Kasumi-1 (cell line): ENCODE measurements at places on chromosomes 6 and 20.

- peak; percentile 97 for DNase-seq
Measured at GRCh38 chr6:137927777-137928218, 60.7 kb downstream of the TNFAIP3 start.

GRCh38 chr6:138618168-138618567 is 118.9 kb upstream of the NHSL1 start:
- no peak for DNase-seq

GRCh38 chr6:155050311-155050710 is 55.2 kb downstream of the TIAM2 start:
- no peak for DNase-seq

DNA sequence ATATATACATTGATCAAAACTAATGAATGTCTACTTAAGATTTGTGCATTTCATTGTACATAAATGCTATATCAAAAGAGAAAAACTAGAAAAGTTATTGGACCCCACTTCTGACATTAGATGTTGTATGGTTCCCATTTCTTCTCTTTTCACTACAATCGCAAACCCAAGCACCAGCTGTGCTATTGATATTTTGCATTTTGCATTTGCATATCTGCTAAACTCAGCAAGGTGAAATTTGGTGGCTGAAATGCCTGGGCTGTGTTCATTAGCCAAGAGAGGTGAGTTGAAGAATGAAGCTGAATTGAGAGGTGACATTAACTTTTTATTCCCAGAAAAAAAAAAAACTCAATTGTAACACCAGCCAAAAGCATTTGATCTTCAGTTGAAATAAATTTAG is 232.1 kb upstream of the TENT5A start:
- DNase-seq: no peak

DNA sequence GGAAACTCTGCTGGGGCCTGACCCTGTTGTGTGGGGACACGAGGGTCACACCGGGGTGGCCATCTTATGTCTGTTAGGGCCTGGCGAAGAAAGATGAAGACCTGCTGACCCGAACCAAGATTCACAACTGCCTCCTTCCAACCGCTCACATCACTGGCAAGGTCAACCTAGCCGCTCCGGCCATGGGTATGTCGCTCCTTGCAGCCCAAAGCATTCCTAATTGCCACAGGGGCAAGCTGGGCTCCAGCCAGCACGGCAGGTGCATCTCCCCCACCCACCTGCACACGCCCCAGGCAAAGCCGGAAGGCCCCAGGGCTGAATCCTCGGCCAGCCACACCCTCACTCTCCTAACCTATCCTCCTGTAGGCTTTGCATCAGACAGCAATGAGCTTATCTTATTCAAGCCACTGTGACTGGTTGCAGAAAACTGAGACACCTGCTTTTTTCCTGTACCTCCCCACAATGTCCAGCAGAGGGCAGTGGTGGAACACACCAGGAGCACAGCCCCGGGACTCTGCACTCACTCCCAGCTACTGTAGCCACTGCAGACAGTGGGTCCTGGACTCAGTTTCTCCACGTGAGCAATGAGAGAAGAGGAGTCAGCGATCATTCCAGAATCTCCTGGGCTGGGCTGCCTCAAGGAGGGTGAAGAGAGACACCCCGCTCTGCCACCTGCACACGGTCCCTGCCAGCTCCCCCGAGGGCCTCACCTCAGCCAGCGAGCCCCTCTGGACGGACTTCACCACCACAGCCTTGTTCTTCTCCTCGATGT is 170.2 kb downstream of the PREX1 start:
- peak; percentile 77 for DNase-seq

DNA sequence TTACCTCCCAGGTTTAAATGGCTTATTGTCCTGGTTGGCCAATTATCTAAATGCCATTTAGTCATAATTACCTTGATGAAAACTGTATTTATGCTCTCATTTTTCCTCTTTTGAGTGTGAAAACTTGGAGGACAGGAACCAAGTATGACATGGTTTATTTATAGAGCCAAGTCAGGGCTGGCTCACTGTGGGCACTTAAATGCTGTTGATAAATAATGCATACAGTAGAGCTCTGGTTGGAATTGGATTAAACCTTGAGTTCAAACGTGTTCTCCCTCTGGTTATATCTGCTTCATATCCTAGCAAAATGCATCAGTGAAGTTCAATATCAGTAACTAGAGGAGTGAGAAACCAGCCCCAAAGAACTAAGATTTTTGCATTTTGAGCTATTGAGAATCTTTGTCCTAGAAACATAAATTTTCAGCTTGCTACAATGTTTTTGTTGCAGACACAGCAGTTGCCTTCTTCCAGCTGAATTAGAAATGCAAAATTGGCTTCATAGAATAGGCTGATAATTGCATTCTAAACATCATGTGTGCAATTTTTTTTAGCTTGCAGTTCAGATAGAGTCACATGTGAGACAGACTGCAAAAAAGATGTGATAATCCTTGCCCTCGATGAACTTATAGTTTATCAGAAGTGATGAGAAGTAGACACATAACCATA is 255.8 kb downstream of the BTBD3 start:
- DNase-seq: no peak

DNA sequence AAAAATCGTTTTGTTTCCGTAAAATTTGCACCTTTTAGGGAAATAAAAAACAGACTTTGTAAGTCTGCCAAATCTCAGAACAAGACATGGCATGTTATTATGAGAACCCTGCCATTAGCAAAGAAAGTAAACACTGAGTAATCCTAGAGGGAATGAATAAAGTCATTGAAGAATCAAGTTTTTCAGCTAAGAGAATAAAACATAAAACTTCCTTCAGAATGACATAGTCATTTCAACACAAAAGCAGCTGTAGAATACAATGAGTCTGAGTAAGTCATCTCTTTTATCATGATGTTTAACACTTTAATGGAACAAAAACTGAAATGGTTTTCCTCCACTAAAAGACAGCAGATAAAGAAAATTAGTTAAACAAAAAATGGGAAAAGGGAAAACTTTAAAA is 10.3 kb upstream of the DST start:
- no peak for DNase-seq

DNA sequence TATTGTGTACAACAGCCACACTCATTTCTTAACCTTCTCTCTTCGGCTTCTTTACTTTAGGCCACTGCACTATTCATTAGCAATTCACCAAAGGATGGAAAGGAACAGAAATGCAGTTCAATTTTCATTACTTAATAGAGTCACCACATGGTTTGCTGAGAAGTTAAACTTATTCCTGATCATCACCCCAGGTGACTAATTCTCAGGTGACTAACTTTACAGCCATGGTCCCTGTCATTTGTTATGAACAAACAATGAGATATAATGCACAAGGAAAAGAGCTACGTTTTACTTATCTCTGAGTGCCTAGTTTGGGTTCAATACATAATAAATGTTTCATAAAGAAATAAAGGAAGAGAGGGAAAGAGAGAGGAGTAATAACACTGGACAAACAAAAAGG is 45.8 kb upstream of the DST start:
- no peak for DNase-seq

DNA sequence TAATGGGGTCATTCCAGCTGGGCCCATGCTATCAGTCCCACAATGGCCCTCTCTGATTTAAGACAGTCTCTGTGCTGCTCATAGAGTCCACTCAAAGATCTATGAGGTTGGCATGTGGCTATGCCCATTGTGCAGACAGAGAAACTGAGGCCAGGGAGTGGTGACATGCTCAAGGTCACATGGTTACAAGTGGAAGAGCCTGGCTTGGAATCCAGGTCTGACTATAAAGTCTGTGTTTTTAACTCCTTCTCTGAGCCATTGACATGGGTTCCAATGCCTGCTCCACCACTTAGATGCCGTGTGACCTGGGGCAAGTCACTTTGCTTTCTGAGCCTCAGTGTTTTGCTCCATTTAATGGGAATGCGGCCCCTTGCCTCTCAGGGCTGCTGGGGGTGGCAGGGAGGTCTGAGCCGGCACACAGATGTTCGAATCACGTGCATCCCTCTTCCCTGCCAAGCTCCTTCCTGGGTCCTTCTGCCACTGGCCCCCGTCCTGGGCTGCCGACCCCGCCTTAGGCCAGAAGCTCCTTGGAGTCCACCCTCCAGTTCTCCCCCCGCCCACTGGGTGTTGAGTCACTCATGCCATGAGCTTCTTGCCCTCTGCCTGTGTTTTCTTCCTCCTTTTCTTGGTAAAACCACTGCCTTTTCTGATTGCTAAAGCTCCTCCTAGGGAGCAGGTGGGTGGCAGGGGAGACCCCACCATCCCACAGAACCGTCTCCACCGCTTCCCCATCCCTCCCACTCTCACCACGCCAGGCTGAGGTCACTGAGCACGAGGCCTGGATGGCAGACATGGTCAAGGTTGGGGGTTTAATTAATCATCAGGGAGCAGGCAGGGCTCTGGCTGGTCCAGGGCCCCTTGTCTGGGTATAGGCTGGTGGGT is 35.7 kb downstream of the CEBPB start:
- no peak for DNase-seq

DNA sequence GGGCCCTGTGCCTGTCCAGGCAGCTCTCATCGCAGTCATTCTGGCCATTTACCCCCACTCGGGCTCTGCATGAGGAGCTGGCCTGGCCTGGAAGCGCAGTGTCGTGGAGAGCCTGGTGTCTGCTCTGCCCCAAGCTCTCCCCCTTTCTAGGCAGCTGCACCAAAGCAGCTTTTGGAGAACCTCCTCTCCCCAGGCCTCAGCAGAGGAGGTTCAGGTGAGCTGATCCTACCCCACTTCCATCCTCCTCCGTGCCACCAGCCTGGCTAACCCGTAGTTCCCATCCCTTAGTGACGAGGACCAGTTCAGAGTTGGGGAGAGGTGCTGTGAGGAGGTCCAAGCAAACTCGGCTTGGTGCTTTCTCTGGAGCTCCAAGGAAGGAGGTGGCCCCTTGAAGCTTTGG is 30.5 kb upstream of the PHACTR3 start:
- DNase-seq: no peak

- no peak for DNase-seq
Measured at GRCh38 chr6:117227245-117227962, 38.0 kb upstream of the VGLL2 start.

DNA sequence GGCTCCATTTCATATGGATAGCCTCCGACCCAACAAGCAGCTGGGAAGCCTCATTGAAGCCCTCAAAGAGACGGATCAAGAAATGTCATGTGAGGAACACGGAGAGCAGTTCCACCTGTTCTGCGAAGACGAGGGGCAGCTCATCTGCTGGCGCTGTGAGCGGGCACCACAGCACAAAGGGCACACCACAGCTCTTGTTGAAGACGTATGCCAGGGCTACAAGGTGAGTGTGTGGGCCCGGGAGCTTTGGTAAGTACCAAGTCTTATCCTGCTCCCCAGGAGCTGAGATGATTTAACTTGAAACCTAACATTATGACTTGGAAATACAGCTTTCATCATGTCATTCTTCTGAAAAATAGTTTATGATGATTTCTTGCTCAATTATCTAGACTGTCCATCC is 4.1 kb downstream of the TRIM38 start:
- no peak for DNase-seq

DNA sequence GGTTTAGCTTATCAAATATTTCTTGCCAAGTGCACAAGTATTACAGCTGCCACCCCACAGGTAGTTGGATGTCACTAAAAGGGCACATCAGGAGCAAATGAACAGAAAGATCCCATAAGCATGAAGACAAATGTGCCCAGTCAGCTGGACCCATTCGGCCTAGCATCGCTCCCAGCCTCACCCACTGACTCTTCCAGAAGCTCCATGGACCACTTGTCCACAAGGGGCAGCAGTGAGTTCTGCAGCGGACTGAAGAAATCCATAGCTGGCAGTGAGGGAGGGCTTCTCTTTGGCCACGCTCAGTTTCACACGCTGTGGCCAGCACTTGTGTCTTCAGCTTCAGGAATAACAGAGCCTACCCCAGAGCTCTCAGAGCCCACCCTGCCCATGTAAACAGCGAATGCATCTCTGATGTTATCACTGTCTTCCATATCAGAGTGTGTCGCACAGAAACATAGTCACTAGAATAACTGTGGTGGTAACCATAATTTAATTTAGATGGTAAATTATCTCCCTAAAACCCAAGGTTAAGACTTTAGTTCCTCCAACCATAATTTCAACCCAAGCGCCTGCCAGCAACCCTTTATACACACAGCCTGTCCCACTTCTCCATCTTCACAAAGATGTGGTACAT is 15.8 kb downstream of the CGA start:
- DNase-seq: peak; percentile 56

- DNase-seq: no peak
Measured at GRCh38 chr20:40279390-40279789, 409.6 kb downstream of the MAFB start.
